ENCODE measurements at places on chromosomes 6 and 20. TPM values are rescaled to one million over a fixed set of nuclear protein-coding genes. Genes with fewer than 3 reads are reported as not detected.

Gene DNAAF9
- total RNA-seq: 8.4 TPM

Gene ZFP57
- total RNA-seq: not detected

Gene TP53TG5
- not detected for total RNA-seq

Gene TSBP1
- total RNA-seq: not detected

Gene CGA
- not detected for total RNA-seq

Gene EYA2
- not detected for total RNA-seq

Gene CDH4
- total RNA-seq: under 0.01 TPM

Gene ZNF334
- total RNA-seq: 1.7 TPM

Gene CAGE1
- 0.15 TPM for total RNA-seq

Gene GRM1
- not detected for total RNA-seq

Gene RIMS4
- not detected for total RNA-seq

Gene TTK
- 49.8 TPM for total RNA-seq

Gene SLC25A27
- total RNA-seq: 0.32 TPM

Gene PBOV1
- total RNA-seq: not detected

Gene GPR6
- total RNA-seq: not detected

Gene PPP1R3G
- 0.32 TPM for total RNA-seq

Gene COL20A1
- not detected for total RNA-seq

Gene SYNDIG1
- total RNA-seq: 0.30 TPM

Gene KHDC1L
- not detected for total RNA-seq

Gene SLC22A23
- total RNA-seq: 3.8 TPM

Gene OPRL1
- total RNA-seq: 0.61 TPM

Gene PEX3
- total RNA-seq: 15.0 TPM

Gene ARFGAP1
- 53.9 TPM for total RNA-seq

Gene TMEM217
- 4.3 TPM for total RNA-seq

Gene CDKAL1
- 21.1 TPM for total RNA-seq

Gene ADAM33
- total RNA-seq: 0.76 TPM

Gene LRRN4
- total RNA-seq: not detected

Gene GMNN
- total RNA-seq: 32.8 TPM

Gene EFCAB8
- not detected for total RNA-seq

Gene PDE10A
- 10.4 TPM for total RNA-seq

Gene RAB32
- 196 TPM for total RNA-seq

All from epithelial cell of umbilical artery (primary cell).